ENCODE measurements at places on chromosomes 16 and 17. TPM values are rescaled to one million over a fixed set of nuclear protein-coding genes. Genes with fewer than 3 reads are reported as not detected.
A peak's percentile ranks its signal among the peaks of the same experiment; 100 is the strongest.

The SAP30BP gene
- total RNA-seq: 68.1 TPM

The DLX3 gene
- not detected for total RNA-seq

The TP53TG3 gene
- not detected for total RNA-seq

The TNS4 gene
- total RNA-seq: 19.8 TPM

The ZSCAN10 gene
- total RNA-seq: 0.45 TPM

The TMIGD1 gene
- not detected for total RNA-seq

The KRTAP2-1 gene
- not detected for total RNA-seq

The TBC1D3E gene
- total RNA-seq: not detected

GRCh38 chr17:36994438-36994837, 45.7 kb downstream of the AATF start:
- no peak for ATAC-seq
- H3K4me1 ChIP-seq: peaks cover 10% of the 10 kb centered on the region
- H3K27me3 ChIP-seq: no peaks in the 10 kb centered on the region
- H3K27ac ChIP-seq: no peak overlapping the region
- no peak overlapping the region for H3K4me3 ChIP-seq
- H3K36me3 ChIP-seq: peaks cover 99% of the 10 kb centered on the region

GRCh38 chr17:82016061-82016874, 6.4 kb downstream of the CENPX start:
- H3K27me3 ChIP-seq: no peaks in the 10 kb centered on the region
- no peaks in the 10 kb centered on the region for H3K4me1 ChIP-seq
- H3K36me3 ChIP-seq: peaks cover 9% of the 10 kb centered on the region
- no peak for ATAC-seq

DNA sequence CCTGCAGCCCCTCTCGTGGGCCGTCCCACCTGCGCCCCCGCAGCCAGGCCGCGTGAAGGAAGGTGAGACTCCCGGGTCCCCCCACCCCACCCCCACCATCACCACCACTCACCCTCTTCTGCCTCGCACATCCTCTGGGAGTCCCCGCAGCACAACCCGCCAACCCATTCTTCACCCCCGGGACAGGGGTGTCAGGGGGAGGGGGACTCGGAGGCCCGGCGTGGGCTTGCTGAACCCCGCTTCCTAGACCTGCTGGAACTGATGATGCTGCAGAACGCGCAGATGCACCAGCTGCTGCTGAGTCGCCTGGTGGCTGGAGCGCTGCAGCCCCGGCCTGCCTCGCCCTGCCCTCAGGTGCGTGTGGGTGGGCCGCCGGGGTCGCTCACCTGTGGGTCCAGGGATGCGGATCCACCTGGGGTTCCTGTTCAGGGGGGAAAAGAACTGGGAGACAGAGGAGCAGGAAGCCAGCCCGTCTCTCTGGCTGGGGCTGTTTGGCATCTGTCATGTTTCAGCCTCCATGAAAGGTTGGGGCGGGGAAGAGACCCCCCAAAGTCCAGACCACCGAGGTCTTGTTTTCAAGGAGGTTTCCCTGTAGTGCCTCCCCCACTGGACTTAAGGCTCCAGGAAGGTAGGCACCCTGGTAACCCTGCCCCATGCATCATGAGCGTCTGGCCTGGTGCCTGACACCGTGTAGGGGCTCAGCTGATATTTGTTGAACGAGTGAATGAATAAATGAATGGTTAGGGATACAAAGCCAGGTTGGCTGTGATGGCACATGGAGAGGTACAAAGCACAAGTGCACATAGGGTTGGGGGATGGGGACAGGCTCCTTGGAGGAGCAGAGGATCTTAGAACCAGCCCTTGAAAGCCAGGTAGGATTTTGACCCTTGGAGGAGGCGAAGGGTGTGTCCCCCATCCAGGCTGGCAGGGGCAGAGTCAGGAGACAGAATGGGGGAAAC, 849 bp downstream of the PRR29 start:
- peak overlapping the region; percentile 82 for H3K4me3 ChIP-seq
- ATAC-seq: peak; percentile 47
- H3K27me3 ChIP-seq: no peaks in the 10 kb centered on the region
- peaks cover 19% of the 10 kb centered on the region for H3K4me1 ChIP-seq

DNA sequence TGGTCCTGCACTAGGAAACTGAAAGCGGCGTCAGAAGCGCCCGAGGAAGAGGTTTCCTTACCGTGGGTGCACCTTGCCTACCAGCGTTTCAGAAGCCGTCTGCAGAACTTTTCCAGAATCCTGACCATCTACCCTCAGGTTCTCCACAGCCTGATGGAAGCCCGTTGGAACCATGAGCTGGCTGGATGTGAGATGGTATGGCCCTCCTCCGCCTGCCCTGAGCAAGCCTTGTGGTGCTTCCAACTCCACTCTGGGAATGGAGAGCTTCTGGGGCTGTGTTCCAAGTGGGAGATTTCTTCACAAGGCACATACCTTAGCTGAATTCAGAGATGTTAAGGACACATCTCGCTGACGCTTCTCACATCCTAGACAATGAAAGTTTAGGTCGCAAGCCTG, 51.8 kb upstream of the ENDOV start:
- no peaks in the 10 kb centered on the region for H3K4me1 ChIP-seq
- no peak overlapping the region for H3K27ac ChIP-seq
- H3K36me3 ChIP-seq: peaks cover 100% of the 10 kb centered on the region
- no peaks in the 10 kb centered on the region for H3K27me3 ChIP-seq
- no peak for ATAC-seq

DNA sequence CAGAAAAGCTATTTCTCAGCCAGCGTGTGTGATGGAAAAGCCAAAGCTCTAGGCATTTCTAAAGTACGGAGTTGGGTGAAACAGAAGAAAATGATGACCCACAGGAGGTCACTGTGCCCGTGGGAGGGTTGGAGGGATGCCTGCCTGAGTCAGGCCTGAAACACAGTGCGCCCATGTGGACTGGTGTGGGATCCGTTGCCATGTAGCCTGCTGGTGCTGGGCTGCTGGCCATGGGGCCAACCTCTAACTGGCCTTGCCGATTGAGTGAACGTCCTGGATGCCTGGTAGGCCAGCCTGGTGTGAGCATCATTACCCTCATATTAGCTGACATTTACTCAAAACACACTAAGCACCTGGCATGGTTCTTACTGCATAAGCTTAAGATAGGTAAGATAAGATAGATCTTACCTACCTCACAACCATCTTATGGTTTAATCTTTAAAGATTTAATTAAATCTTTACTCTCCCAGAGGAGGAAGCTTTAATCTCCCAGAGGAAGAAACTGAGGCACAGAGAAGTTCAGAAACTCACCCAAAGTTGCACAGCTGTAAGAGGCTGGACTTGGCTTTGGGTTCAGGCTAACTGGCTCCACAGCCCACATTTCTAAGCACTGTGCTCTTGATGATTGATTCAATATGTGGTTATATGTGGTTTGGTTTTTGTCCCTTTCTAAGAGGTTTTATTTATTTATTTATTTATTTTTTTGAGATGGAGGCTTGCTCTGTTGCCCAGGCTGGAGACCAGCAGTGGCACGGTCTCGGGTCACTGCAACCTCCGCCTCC, 15.7 kb downstream of the MGAT5B start:
- no peak overlapping the region for H3K4me3 ChIP-seq
- H3K27ac ChIP-seq: no peak overlapping the region
- H3K36me3 ChIP-seq: no peaks in the 10 kb centered on the region
- no peaks in the 10 kb centered on the region for H3K4me1 ChIP-seq
- ATAC-seq: no peak
- no peaks in the 10 kb centered on the region for H3K27me3 ChIP-seq

DNA sequence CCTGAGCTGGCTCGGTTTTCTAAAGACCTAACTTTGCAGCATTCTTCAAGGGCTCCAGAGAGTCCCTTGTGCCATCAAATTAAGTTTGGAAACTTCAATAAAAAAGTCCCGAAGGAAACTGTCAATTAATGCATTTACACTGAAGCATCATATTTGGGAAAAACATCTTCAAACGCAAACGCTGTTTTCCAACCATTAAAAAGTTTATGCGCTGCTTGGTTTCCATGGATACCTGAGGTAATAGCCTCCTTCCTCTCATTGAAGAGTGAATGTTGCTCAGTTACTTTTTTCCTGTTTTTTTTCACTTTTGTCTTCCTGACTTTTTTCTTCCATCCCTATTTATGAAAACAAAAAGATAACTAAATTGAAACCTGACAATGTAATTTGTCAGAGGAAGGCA, 399.1 kb downstream of the MAF start:
- H3K4me1 ChIP-seq: no peaks in the 10 kb centered on the region
- H3K4me3 ChIP-seq: no peak overlapping the region
- ATAC-seq: no peak
- H3K27me3 ChIP-seq: no peaks in the 10 kb centered on the region

GRCh38 chr16:640614-641013, 1.0 kb upstream of the MCRIP2 start:
- H3K4me3 ChIP-seq: peak overlapping the region; percentile 50
- peaks cover 19% of the 10 kb centered on the region for H3K36me3 ChIP-seq
- peaks cover 14% of the 10 kb centered on the region for H3K4me1 ChIP-seq
- no peak for ATAC-seq
- no peak overlapping the region for H3K27ac ChIP-seq
- no peaks in the 10 kb centered on the region for H3K27me3 ChIP-seq

DNA sequence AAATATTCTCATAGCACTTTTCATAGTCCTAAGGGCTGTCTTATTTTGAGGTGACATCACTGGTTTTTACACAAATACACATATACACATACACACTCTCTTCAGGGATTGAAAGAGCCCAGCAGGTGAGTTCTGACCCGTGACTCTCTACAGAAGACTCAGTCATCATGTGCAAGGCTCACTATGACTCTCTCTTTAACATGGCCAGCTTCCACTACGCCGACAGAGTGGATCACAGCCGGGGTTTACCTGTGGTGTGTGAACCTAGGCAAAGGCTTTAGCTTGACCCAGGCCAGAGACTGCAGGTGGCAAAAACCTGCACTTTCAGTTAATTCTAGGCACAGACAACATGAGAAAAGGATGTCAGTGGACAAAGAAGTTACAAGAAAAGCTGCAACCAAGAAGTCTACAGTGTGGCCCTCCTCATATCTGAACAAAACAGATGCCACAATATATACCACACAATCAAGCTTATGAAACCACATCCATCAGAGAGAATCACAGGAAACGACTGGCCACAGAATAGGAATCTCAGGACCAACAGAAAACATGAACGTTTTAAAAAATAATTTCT, 56.5 kb downstream of the CYTH1 start:
- H3K27ac ChIP-seq: peak overlapping the region; percentile 93
- peaks cover 72% of the 10 kb centered on the region for H3K4me1 ChIP-seq
- H3K36me3 ChIP-seq: peaks cover 58% of the 10 kb centered on the region
- peak overlapping the region; percentile 79 for H3K4me3 ChIP-seq
- no peaks in the 10 kb centered on the region for H3K27me3 ChIP-seq

DNA sequence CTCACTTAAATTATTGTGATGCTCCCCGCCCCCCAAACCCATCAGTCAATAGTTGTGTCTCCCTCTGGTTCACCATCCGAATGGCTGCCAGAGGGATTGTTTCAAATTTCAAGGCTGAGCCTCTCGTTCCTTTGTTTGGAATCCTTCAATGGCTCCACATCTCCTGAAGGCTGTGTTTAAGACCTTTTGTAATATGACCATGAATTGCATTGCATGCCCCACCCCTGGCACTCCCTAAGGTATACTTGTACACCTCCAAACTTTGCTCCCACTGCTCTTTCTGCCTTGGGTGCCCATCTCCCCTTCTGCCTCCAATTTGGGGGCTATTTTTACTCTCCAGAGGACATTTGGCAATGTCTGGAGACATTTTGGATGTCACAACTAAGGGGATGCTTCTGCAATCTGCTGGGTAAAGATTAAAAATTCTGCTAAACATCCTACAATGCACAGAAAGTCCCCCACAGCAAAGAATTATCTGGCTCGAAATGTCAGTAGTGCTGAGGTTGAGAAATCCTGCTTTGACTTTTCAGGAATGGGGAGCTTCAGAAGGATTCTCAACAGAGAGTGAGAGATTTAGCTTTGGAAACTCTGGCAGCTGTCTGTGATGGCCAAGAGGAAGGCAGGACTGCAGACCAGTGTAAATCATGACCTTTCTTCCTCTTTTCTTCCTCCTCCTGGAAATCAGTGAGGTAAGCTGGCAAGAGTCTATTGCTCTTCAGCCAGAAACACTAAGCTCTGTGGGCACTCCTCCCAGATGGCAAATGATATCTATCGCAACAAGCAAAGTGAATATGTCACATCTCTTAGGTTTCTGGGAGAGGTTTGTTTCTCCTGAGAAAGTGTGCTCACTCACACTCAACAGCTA, 8.7 kb upstream of the IL4R start:
- H3K27me3 ChIP-seq: no peaks in the 10 kb centered on the region
- peaks cover 10% of the 10 kb centered on the region for H3K4me1 ChIP-seq
- H3K36me3 ChIP-seq: no peaks in the 10 kb centered on the region
- H3K27ac ChIP-seq: no peak overlapping the region

GRCh38 chr16:87463722-87464690, 28.8 kb downstream of the ZCCHC14 start:
- H3K4me1 ChIP-seq: peaks cover 21% of the 10 kb centered on the region
- peak overlapping the region; percentile 89 for H3K27ac ChIP-seq
- H3K36me3 ChIP-seq: peaks cover 14% of the 10 kb centered on the region
- H3K27me3 ChIP-seq: no peaks in the 10 kb centered on the region
- peak; percentile 86 for ATAC-seq
- peak overlapping the region; percentile 80 for H3K4me3 ChIP-seq

- no peaks in the 10 kb centered on the region for H3K27me3 ChIP-seq
- H3K36me3 ChIP-seq: peaks cover 10% of the 10 kb centered on the region
- peak overlapping the region; percentile 93 for H3K4me3 ChIP-seq
- peaks cover 30% of the 10 kb centered on the region for H3K4me1 ChIP-seq
Measured at GRCh38 chr16:47142486-47142820, 1.3 kb downstream of the NETO2 start.

DNA sequence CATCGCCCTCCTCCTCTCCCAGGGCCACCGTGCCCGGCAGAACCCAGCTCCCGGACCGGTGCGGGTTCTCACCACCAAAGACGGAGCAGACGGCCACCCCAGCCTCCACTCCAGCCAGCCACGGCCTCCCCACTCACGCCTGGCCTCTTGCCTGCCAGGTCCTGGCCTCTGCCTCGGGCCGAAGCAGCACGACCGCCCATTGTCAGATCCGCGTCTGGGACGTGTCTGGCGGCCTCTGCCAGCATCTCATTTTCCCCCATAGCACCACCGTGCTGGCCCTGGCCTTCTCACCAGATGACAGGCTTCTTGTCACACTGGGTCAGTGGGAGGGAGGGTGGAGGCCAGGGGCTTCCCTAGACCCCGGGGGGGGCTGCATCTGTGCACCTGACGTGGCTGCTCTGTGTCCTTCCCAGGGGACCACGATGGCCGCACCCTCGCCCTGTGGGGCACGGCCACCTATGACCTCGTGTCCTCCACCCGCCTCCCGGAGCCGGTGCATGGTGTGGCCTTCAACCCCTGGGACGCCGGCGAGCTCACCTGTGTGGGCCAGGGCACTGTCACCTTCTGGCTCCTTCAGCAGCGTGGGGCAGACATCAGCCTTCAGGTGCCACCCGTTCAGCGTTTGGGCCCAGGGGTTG, 6.6 kb upstream of the RHOT2 start:
- peak overlapping the region; percentile 17 for H3K4me3 ChIP-seq
- H3K36me3 ChIP-seq: no peaks in the 10 kb centered on the region
- ATAC-seq: no peak
- H3K4me1 ChIP-seq: no peaks in the 10 kb centered on the region

GRCh38 chr17:62572488-62572887, 55.0 kb upstream of the MRC2 start:
- ATAC-seq: no peak
- peaks cover 81% of the 10 kb centered on the region for H3K36me3 ChIP-seq
- no peaks in the 10 kb centered on the region for H3K27me3 ChIP-seq
- H3K4me3 ChIP-seq: peak overlapping the region; percentile 59
- peak overlapping the region; percentile 93 for H3K27ac ChIP-seq

All from activated T-helper 17 cell treated with anti-CD3 and anti-CD28 coated beads, Interleukin-2, amount 50 U/mL, for 72 hours (primary cell).